Epithelial cell of prostate (primary cell): ENCODE measurements at places on chromosomes 2 and 18.

DNA sequence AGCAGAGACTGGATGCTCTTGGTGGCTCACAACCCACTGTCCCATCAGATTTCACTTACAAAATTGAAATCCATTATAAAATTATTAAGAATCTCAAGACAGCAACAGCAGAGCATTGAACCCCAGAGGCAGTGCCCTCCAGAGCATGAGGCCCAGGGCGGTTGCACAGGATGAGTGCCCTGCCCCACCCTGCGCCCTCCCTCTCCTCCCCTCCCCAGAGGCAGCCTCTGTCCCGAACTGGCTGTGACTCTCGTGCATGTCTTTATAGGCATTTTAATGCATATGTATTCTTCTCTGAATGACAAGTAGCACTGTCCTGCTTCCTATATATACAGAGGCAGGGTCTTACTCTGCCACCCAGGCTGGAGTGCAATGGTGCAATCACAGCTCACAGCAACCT lies 10.4 kb downstream of the MFSD2B start:
- DNase-seq: no peak

- DNase-seq: no peak
Measured at GRCh38 chr2:229239021-229239420, 32.1 kb downstream of the PID1 start.

GRCh38 chr18:63788447-63789096 lies 13.4 kb downstream of the SERPINB7 start:
- DNase-seq: peak; percentile 86

DNA sequence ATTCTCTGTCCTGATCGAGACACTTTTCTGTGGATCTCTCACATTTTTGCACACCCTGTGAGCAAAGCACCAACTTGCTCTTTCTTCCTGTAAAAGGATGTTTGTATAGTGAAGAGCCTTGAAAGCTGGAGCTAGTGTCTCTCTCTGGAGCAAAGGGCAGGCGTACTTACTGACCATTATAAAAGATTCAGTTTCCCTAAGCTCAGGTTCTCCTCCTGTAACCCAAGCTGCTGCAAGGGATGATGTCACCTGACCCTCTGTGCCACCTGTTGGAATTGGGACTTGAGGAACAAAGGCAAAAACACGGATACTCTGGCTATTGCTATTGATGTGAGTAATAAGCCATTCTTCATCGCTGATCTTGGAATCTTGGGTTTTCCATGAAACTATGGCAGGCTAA lies 52.6 kb upstream of the NEMP2 start:
- DNase-seq: no peak

- no peak for DNase-seq
Measured at GRCh38 chr2:177589186-177589585, 196.6 kb downstream of the AGPS start.

DNA sequence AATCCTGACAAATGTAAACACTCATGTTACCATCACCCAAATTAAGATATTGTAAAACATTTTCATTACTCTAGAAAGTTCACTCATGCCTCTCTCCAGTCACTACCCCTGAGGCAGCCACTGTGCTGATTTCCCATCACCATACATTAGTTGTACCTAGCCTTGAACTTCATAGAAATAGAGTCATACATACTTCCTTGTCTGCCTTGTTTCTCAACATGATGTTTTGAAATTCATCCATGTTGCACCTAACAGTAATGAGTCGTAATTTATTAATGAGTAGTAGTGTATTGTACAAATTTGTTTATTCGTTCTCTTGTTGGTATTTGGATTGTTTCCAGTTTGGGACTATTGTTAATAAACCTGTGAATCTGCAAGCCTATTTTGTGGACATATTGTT lies 49.0 kb upstream of the TWSG1 start:
- no peak for DNase-seq

DNA sequence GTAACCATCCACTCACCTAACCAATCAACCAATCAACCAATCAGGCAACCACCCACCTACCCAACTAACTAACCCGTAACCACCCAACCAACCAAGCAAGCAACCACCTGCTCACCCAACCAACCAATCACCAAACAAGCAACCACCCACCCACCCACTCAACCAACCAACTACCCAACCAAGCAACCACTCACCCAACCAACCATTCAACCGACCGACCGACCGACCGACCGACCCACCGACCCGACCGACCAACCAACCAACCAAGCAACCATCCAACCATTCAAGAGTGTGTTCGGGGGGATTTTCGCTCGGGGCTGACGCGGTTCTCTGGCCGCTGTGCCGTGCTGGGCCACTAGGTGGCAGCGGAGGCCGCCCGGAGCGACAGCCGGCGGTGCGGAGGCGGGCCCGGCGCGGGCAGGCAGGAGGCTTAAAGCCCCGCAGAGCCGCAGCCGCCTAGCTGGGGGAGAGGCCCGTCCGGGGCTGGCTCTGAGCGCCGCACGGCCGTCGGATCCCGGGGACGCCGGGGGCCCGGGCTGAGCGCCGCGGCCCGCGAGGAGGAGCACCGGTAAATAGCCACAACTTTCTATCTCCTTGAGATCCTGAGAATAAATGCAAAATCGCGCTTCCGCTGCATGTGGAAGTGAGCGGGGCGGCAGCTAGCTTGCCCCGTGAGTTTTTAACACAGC lies at the start of gene MC5R:
MC5R (plus strand) TSS at position 443 of the 689 bp plus-strand sequence. CDS start 1,617 bp downstream, outside the sequence.
- no peak for DNase-seq

DNA sequence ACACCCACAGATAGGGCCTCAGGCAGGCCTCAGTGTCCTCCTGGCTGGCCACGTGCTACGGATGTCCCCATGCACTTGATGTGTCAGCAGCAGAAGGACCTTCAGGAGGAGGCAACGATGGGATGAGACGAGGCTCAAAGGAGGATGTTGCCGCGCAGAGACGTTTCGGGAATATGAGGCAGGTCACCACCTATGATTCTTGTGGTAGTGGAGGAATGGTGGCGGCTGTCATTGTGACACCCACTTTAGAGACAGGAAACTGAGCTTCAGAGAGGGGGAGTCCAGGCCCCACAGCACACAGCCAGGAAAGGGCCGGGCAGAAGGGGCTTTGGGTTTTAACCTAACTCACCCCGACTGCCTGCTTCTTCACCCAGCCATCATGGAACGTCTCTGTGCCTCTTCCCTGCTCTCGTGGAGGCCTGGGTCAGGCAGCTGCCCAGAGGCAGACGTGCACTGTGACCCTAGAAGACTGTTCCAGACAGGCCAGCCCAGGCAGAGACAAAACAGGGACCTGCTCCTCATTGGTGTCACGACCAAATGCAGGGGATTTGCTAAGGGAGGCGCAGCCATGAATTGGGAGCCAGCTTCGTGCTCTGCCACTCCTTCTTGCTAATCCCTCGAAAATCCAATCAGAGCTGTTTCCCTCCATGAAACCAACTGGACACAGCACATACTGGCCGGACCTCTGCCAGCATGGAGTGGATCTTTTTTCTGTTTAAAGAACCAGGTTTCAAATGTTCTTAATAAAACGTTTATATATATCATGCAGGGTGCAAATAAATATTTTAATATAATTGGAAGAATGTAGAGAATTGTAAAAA lies 169.2 kb downstream of the ASB1 start:
- DNase-seq: no peak

DNA sequence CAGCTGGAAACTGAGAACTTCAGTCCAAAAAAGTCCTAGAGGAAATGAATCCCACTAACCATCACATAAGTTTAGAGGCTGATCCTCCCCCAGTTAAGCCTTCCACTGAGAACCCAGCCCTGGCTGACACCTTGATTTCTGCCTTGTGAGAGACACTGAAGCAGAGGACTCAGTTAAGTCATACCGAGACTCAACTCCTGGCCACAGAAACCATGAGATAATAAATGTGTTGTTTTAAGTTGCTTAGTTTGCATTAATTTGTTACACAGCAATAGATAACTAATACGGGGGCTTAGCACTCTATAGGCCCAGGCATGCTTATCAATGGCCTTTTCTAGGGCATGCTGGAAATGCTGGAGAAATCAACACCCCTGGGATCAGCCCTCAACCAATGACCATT lies 3.4 kb upstream of the ADD2 start:
- DNase-seq: no peak

- DNase-seq: no peak
Measured at GRCh38 chr2:18966131-18966530, 376.8 kb upstream of the NT5C1B start.

DNA sequence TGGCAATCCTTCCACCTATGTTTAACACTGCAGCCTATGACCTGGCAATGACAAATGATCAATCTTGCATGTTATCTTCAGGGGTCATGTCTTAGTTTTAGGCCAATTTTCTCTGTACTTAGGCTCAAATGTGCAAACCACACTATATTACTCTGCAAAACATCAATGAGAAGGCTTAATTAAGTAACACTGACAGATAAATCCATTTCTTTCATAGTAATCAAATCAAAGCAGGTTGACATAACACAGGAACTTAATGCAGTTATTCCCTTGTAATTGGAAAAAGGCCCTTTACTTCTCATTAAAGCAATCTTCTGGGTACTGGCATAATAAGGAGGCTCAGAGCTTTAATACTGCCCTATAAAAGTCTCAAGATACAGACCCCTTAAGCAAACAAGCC lies 114.4 kb downstream of the TCF4 start:
- no peak for DNase-seq

GRCh38 chr18:24878289-24878688 lies 417.9 kb downstream of the HRH4 start:
- DNase-seq: no peak

GRCh38 chr2:108594132-108594981 lies 60.1 kb downstream of the LIMS1 start:
- DNase-seq: peak; percentile 79

- peak; percentile 18 for DNase-seq
Measured at GRCh38 chr2:132374551-132374950, 42.1 kb upstream of the GPR39 start.

- DNase-seq: no peak
Measured at GRCh38 chr2:62956651-62957050, 94.0 kb upstream of the OTX1 start.

GRCh38 chr18:58135183-58135641 lies 91.2 kb downstream of the NEDD4L start:
- DNase-seq: no peak

GRCh38 chr2:152384992-152385391 lies 50.0 kb downstream of the FMNL2 start:
- DNase-seq: no peak

DNA sequence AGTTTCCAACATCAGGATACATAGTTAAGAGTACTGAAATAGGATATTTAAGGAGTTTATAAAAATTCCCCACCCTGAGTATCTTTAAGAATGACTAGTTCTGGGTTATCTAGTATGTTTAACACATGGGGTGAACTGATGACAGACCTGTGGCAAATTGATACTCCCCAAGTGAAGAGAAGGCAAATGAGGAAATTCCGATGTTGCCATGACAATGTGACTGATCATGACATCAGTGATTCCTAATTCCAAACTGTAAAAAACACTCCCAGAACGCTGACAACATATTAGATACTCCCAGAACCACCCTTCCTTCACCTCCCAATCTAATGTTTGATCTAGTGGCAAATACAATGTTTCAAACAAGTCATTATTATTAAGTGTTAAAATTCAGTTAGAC lies 77.6 kb downstream of the RBMS1 start:
- no peak for DNase-seq

DNA sequence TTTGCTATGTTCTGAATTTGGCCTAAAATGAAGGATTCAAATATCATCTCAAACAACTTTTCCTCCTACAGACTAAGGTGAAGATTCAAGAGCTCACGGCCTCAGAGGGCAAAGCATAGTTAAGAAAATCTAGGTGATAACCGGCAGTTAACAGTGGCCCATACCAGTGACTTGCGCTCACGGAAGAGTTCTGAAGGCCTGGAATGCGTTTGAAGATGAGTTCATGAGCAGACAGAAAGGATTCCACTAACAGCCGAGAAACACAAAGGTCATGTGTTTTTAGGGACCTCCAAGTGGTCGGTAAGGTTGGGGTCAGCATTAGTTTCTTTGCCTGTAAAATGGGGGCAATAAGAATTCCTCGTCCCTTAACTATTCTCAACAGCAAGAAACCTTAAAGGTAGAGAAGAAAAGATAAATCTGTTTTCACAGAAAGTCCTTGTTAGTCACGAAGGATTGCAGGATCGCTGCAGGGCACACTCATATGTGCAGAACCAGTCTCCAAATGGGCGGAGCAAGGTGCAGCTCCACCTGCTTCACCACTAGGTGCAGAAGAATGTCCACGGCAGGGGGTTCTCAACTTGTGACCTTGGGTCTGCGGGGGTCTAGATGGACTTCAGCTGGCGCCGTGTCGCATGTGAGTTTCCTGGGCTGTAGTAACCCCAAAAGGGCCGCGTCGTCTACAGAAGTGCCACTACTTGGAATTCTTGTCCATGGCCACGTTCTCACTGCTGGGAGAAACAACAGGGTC lies 708 bp upstream of the RPIA start:
- DNase-seq: peak; percentile 46

DNA sequence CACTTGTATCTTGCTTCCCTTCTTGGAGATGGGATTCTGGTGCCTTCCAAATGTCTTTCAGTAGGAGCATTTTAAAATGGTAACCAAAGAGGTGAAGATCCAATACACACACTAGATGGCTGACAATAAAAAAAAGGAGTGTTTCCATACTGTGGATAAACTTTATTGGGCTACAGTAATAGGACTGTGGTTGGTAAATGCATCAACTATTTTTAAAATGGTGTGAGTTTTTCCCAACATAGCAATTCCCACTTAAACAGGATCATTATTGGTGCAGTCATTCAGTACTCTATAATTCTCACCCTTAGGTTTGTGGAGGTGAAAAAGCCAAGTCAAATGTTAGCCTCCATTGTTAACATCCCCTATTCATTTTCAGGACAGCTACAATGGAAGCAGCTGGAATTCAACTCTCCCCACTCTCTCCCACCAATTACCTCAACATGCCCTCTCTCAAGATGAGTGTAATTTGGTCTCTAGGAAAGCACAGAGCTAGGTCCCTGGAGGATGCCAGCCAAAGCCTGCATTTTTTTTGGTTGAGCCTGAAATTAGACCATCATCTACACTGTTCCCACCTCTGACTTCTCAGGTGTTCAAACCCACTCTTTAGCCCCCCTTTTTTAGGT lies 273.3 kb downstream of the TCF4 start:
- DNase-seq: no peak

GRCh38 chr18:32767400-32767799 lies 5.4 kb downstream of the KLHL14 start:
- no peak for DNase-seq

DNA sequence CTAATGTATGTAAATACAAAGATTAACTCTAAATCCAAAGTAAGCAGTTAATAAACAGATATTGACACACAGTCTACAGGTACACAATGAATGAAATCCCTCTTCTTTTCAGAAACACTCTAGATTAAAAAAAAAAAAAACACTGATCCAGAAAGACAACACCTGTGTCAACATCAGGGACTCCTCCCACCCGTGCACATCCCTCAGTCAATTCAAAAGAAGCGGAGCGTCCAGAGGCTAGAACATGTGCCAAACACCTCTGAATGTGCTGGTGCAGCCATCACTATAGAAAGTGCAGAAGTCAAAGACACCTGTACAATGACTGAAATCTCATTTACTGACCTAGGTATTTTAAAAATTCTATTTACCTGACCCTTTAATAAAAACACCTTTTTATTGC lies 622.6 kb upstream of the ID2 start:
- DNase-seq: no peak

- DNase-seq: no peak
Measured at GRCh38 chr2:210756855-210757254, 200.5 kb downstream of the CPS1 start.
